ENCODE measurements at places on chromosomes 12 and 14.
A peak's percentile ranks its signal among the peaks of the same experiment; 100 is the strongest.

DNA sequence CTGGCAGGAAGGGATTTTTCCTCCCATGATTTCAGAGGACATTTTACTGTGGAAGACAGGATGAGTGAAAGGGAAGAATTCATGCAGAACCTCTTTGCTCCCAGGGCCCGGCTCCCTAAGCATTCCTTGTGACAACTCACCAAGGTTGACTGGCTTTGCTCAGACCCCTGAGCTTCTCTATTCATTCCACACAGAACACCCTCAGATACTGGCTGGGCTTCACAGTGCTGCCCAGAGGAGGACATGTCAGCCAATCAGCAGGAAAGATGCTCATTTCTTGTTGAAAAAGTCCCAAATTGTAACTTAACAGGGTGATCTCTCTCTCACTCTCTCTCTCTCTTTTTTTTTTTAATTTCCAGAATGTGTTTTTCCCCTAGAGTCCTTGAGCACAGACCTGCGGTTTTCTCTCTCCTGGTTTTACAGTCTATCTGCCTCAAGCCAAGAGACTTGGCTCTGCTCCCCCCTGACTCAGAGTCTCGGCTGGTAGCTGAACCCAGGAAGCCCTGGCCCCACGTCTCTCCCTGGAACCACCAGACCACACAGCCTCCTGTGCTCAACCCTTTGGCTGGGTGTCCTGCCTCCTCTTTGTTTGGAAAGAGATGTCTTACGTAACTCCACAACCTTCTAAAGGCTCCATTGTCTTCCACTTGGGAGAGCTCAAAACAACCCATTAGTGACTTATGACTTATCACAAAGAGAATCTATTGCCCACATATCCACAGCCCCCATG is 43.9 kb downstream of the SSPN start:
- DNase-seq: peak; percentile 82

GRCh38 chr12:122980183-122981035 is at the start of gene ARL6IP4:
Gene ARL6IP4, plus strand, starts transcription at chr12:122980681. Its CDS starts 459 bp downstream, at chr12:122981140.
- peak; percentile 75 for DNase-seq

DNA sequence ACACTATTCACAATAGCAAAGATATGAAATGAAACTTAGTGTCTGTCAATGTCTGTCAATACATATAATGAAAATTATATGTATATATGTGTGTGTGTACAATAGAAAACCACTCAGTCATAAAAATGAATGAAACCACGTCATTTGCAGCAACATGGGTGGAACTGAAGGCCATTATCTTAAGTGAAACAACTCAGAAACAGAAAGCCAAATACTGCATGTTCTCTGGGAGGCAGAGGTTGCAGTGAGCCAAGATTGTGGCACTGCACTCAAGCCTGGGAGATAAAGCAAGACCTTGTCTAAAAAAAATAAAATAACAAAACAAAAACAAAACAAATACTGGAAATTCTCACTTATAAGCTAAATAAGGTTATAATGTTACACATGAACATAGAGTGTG is 16.7 kb upstream of the E2F7 start:
- no peak for DNase-seq

DNA sequence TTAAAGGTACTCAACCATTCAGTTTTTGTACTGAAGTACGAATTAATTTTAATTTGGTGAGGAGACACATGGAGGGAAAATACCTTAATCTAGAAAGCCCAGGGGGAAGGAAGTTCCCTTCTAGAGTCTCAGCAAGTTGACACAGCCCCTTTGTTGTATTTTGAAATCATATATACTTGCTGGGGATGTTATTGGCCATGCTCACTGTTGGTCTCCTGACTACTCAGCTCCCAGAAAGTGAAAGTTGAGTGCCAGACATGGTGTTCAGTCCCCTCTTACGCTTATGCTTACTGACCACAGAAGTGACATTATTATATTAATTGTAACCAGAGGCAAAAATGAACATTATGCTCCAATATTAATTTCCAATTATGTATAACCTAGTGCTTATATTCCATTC is 28.1 kb downstream of the ARF6 start:
- no peak for DNase-seq

GRCh38 chr12:116662612-116663144 is 75.2 kb downstream of the SPRING1 start:
- peak; percentile 28 for DNase-seq

- peak; percentile 84 for DNase-seq
Observed at GRCh38 chr12:176321-177181, 37.4 kb downstream of the SLC6A12 start.

GRCh38 chr14:89129570-89129969 is 287.5 kb downstream of the FOXN3 start:
- DNase-seq: no peak

DNA sequence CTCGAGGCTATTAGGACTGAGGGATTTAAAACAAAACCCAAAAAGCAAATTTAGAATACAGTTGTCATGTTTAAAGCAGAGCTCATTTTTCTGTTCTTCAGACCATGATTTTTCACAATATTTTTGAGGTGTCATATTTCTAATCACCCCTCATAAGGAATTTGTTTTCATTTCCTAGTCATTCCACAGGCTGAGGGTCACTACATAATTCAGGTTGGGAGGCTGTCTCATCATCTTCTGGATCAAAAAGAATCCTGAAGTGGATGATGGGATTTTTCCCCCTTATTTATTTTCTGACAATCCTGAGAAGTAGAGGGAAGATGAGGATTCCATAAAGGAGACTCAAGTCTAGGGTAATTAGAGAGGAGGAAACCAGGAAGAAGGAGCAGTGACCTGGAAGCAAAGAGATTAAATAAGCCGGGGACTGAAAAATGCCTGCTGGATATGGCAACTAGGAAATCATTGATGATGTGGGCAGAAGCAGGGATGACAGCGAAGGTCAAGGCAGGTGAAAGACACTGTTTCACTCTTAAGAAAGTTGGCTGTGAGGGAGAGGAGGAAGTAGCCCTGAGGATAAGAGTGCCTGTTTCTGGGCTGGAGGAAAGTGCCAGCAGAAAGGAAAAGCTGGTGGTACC is 9.0 kb upstream of the PCNX1 start:
- DNase-seq: peak; percentile 65

DNA sequence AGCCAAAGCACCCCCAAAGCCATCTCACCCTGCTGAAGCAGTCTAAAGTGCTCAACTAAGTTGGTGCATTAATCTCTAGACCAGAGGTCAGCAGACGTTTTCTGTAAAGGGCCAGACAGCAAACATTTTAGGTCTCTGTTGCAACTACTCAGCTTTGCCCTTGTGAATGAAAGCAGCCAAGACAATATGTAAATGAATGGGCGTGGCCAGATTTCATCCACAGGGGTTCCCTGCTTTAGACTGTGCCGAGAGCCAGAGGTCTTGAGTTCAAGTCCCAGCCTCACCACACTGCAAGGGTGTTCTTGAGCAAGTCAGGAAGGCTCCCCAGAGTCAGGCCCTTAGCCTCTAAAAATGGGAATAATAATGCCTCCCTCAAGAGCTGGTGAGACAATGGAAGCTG is 166.2 kb downstream of the CHST11 start:
- DNase-seq: no peak

DNA sequence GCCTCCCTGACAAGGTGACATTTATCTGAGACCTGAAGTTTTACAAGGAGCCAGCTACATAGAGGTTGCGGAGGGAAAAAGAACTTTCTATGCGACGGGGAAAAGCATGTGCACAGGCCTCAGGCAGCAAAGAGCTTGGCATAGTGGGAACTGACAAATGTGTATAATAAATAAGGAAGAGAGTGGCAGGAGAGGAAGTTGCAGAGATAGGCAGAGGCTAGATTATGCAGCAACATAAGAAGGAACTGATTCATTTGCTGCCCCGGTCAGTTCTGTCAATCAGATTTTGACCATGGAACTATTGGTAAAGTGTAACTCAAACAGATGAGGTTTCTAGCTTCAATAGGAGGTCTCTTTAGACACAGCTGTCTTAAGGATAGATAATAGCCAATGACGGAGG is 33.7 kb upstream of the RIC8B start:
- no peak for DNase-seq

DNA sequence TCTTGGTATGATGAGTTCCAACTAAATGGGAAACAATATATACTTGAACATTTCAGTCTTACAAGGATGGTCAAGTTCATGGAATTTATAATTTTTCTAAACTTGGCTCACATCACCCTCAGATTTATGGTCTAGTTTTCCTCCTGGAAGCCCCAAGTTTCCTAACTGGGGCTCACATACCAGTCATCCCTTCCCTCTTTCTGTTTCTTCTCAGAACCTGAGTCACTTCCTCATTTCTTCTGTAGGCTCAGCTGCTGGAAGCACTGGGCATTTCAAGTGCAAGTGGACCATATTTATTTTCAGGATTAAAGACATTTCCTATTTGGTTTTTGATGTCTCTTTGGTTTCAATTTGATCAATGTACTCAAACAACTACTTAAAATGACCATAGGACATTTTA is 55.4 kb downstream of the GRIP1 start:
- no peak for DNase-seq

- no peak for DNase-seq
Observed at GRCh38 chr12:42156232-42156631, 11.6 kb upstream of the GXYLT1 start.

GRCh38 chr14:52741865-52742264 is 11.9 kb downstream of the STYX start:
- DNase-seq: no peak

- DNase-seq: peak; percentile 35
Observed at GRCh38 chr12:29316752-29317151, 64.2 kb downstream of the ERGIC2 start.

GRCh38 chr14:89399594-89400068 is 17.4 kb downstream of the FOXN3 start:
- peak; percentile 84 for DNase-seq

GRCh38 chr12:104304261-104305009 is 896 bp downstream of the EID3 start:
- DNase-seq: peak; percentile 62

DNA sequence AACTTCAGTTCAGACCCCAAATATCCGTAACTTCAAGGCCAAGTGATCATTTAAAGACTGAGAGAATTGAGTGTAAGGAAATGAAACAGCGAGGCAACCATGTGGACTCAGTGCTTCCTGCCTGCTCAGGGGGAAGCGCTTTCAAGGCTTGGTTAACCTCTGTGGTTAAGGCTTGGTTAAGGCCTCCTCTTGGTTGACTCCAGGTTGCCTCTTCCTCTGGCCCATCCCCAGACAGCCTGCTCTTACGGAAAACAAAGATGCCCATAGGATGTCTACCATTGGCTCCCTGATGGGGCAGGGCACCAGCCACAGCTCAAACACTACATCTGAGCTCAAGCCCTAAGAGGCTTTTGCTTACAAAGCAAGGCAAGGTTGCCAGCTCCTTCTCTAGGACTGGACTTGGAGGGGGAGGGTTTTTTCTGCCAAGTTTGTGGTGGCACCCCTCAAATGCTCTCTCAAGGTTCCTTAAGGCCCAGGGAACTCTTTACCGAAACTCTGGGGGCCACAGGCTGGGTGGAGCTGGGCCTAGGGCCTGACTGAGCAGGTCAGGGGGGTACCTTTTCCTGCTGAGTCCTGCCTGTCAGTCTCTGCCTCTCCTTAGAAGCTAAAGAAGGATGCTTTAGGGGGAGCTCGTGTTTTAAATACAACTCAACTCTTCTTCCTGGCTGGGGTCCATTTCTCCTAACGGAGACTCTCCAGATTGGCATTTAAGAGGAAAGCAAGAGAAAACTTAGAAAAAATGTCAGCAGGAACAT is 13.7 kb downstream of the COL2A1 start:
- peak; percentile 16 for DNase-seq

GRCh38 chr14:102415671-102416070 is 52.9 kb downstream of the TECPR2 start:
- no peak for DNase-seq

- peak; percentile 61 for DNase-seq
Observed at GRCh38 chr12:71216725-71217579, 59.2 kb upstream of the TSPAN8 start.

DNA sequence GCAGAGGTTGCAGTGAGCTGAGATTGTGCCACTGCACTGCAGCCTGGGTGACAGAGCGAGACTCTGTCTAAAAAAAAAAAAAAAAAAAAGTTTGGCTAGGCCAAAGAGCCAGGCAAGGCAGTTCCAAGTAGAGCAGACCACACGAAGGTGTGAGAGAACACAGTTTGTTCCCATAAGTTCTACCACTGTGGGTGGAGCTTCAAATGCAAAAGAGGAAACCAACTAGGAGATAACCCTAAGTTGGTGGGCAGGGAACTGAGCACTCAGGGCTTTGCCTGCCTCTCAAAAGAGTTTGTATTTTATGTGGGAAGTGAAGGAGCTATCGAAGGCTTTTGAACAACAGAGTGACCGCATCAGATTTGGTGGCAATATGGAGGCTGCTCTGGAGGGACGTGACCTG is 15.1 kb downstream of the SOCS2 start:
- DNase-seq: no peak

GRCh38 chr14:101442451-101442850 is 118.8 kb upstream of the DIO3 start:
- no peak for DNase-seq

DNA sequence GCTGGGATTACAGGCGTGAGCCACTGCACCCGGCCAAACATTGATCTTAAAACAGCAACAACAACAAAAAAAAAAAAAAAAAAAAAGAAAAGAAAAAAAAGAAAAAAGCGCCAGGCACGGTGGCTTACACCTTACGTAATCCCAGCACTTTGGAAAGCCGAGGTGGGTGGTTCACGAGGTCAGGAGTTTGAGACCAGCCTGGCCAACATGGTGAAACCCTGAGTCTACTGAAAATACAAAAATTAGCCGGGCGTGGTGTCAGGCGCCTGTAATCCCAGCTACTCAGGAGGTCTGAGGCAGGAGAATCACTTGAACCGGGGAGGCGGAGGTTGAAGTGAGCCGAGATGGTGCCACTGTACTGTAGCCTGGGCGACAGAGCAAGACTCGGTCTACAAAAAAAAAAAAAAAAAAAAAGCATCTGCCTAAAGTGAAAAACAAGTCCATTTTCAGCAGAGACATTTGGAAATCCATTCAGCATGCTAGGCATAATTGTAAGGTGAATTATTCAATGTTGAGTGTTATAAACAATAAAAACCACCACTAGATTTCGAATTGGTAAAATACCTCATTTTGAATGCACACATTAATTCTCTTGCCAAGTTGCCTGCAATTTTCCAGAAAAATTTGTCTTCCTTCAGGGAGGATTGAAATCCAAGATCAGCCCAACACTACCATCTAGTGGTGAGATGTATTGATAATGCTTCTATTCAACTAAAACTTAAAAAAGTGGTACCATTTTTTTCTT is 8.0 kb upstream of the CERS5 start:
- peak; percentile 75 for DNase-seq
